Amniotic stem cell (primary cell): ENCODE measurements at places on chromosomes 5 and 9.

- DNase-seq: no peak
Observed at GRCh38 chr9:76759732-76760131, 4.5 kb upstream of the PCA3 start.

DNA sequence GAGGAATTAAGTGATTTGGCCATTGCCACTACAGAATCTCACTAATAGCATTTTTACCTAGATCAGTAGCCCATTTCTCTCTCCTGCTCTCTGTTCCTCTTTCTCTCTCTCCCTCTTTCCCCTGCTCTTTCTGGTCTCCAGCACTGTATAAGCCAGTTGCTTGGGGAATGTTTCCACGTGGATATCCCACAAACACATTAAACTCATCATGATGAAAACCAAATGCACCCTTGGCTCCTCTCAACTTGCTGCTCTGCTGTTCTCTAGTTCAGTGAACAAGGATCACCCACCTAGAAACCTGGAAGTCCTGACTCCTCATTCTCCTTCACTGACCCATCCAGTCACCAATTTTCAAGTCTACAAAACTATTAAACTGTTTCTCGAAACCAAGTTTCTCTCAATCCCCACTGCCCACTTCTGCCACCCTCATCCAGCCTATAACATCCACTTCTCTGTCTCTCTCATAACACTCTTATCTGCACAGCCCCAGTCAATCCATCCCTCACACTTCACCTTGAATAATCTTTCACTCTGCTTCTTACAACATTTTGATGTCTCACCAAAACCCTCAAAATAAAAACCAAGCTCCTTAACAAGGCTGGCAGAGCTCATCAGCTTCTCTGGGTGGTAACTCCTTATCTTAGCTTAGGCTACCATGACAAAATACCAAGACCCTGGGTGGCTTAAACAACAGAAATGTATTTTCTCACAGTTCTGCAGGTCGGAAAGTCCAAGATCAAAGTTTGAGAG lies 79.3 kb downstream of the ARL15 start:
- DNase-seq: no peak

GRCh38 chr9:98356953-98357690 lies 101.7 kb upstream of the TBC1D2 start:
- DNase-seq: no peak

- DNase-seq: no peak
Observed at GRCh38 chr5:56466136-56466816, 233.1 kb upstream of the ANKRD55 start.

- no peak for DNase-seq
Observed at GRCh38 chr9:117777823-117778222, 73.6 kb downstream of the TLR4 start.

GRCh38 chr5:39461007-39461682 lies 36.4 kb upstream of the DAB2 start:
- DNase-seq: no peak

- no peak for DNase-seq
Observed at GRCh38 chr5:172453986-172454357, 353 bp downstream of the SH3PXD2B start.
